ENCODE measurements at places on chromosomes 5 and 9.

GRCh38 chr5:55902696-55903095 is 51.5 kb downstream of the IL31RA start:
- DNase-seq = no peak

DNA sequence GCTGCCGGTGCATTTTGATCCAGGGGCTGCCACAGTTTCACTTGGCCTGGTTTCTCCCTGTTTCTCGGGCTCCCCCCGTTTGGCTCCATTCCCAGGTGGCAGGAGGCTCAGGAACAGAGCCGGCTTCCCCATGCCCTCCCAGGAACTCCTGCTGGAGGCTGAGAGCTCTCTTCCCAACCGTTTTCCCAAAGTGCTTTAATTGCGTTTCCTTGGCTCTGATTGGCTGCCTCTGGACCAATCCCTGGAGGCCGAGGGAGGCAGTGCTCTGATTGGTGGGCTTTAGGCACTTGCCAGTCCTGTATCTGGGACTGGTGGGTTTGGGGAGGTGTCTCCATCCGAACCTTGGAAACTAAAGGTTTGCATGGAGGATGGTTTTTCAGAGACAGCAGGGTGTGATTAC is 4.9 kb downstream of the TSPAN17 start:
- DNase-seq = no peak

DNA sequence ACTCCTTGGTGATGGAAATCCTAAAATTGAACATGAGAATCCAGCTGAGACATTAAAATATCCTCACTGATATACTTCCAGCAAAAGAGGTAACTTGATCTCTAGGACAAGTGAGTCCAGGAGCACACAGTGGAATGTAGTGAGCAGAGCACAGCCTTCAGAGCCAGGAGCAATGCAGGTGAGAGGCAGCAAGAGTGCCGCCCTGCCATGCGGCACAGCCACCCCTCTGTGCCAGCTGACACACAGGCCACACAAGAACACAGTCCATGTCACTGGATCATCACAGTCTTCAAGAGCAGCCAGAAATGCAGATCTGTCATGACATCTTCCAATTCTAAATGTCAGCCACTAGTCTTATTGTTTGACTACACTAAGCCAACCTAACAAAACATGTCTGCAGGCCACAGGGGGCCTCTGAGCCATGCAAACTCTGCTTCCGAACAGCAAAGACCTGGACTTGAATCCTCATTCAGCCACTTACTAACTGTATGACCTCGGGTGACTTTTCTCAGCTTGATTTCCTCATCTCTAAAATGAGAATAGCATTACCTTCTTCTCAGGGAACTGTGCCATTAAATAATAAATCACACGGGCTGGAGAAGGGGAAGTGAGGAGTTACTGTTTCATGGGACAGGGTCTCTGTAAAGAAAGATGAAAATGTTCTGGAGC is 47.0 kb downstream of the CCDC125 start:
- no peak for DNase-seq

DNA sequence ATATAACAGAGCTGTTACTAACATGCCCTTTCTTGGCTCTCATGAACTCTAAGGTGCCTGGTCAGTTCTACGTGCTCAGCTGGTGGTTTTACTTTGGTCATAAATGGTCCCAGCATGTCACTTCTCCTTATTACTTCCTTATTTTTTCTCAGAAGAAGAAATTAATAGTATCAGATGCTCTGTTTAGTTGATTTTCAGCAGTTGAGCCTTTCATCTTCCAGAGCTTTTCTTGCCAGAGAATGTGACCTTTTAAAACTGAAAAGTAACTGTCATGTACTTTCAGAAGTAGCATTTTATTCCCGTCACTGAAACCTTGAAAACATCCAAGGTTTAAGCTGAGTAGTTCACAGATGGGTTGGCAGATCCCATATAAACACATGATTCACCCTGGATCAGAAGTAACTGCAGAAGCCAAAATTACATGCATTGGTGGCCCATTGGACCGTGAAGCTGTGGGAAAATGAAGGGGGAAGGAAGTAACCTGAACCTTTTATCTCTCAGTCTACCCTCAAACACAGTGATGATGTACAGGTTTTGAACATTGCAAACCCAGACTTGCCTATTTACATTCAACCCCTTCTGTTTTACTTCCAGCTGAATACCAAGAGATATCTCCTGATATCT is 50.5 kb downstream of the HACD4 start:
- no peak for DNase-seq

DNA sequence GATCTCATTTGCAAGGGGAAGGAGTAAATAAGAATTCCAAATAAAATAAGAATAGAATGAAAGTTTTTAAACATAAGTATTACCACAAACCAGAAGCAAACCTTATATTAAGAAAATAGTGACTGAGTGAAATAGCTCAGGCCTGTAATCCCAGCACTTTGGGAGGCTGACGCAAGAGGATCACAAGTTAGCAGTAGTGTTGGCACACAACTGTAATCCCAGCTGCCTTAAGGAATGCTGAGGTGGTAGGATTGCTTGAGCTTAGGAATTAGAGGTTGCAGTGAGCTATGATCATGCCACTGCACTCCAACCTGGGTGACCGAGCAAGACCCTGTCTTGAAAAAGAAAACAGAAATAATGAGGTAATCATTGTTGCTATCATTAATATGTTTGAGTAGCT is 47.0 kb downstream of the APC start:
- DNase-seq = no peak

GRCh38 chr5:138952962-138953361 is 77.8 kb upstream of the LRRTM2 start:
- no peak for DNase-seq

DNA sequence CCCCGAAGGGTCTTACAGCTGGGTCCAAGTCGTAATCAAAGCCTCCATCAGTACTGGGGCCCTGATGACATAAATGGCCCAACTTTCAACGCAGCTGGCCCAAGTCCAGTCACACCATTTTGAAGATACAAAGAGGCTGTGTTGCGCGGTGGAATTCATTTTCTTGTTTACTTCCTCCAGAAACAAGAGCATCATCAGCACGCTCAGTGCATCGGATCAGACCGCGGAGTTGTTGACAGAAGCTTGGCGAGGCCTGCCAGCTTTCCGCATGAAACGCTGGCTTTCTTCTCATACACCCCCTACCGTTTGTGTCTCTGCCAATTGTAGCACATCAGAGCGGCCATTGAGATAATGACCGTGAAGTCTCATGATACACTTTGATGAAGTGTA is 101.7 kb upstream of the SPATA31D4 start:
- DNase-seq = no peak

- DNase-seq = no peak
Measured at GRCh38 chr9:23850242-23850689, 24.2 kb upstream of the ELAVL2 start.

- DNase-seq = no peak
Measured at GRCh38 chr5:127875235-127876021, 172.2 kb downstream of the CCDC192 start.

GRCh38 chr5:80810425-80810824 is 149.7 kb upstream of the RASGRF2 start:
- no peak for DNase-seq

DNA sequence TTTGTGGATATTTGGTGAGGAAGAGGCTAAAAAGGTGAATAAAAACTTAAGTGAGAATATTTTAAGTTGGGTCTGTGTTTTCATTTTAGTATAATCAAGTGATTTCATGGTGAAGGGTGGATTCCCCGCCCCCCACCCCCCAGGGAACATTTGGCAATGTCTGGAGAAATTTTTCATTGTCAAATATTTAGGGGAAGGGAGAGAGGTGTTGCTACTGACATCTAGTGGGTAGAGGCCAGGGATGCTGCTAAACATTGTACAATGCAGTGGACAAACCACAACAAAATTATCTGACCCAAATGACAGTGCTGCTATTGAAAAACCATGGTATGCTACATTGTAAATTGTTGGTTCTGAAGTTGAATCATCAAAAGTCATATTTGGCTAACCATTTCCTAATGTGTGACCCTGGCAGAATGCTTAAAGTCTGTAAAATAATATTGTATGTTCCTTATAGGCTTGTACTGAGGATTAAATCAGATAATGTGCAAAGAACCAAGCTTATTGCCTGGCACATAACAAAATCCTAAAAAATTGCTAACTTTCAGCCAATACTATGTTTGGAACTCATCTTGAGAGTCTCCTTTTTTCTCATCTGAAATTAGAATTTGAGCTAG is 5.6 kb downstream of the C5orf24 start:
- no peak for DNase-seq

DNA sequence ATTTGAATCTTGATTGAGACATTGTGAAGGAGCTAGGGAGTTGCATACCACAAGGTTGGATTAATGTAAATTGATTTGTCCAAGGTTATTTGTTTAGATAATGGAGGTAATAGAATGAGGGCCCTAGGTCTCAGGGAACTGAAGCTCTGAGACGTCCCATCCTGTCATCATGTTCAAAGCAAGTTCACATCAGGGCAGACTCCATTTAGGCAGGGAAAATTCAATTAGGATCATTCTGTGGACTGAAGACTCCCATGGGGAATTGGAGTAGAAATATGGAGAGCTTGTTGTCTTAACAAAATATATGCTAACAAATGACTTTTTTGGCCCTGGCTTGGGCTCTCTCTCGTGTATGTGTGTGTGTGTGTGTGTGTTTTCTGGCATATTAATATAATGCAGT is 722.0 kb upstream of the ADAMTS16 start:
- no peak for DNase-seq

DNA sequence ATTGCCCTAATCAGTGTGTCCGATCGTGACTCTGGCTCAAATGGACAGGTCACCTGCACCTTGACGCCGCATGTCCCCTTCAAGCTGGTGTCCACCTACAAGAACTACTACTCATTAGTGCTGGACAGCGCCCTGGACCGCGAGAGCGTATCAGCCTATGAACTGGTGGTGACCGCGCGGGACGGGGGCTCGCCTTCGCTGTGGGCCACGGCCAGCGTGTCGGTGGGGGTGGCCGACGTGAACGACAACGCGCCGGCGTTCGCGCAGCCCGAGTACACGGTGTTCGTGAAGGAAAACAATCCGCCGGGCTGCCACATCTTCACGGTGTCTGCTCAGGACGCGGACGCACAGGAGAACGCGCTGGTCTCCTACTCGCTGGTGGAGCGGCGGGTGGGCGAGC is 1.4 kb downstream of the PCDHA13 start:
- no peak for DNase-seq

- DNase-seq = no peak
Measured at GRCh38 chr9:127013597-127013996, 99.0 kb downstream of the RALGPS1 start.

DNA sequence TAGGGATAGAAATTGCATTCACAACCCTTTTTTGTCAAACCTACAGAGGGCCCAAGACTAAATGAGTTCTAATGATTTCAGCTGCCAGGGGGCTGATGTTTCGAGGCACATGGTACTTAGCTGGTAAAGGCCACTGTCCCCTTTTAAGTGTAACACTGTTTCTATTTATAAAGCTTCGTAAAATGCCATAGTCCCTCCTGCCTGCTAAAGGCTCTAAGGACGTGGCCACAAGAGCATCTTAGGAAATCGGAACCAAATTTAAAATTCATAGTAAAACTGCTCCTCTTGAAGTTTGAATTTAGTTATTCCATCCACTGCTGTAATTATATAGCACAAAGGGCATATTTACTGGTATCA is 170.3 kb upstream of the WWC1 start:
- DNase-seq = no peak

- DNase-seq = no peak
Measured at GRCh38 chr9:85081963-85082362, 412.4 kb downstream of the NTRK2 start.

GRCh38 chr9:32873131-32873530 is 89.8 kb downstream of the TMEM215 start:
- no peak for DNase-seq

GRCh38 chr9:19200229-19200628 is 30.3 kb upstream of the DENND4C start:
- DNase-seq = no peak

- DNase-seq = no peak
Measured at GRCh38 chr9:75930730-75931321, 40.4 kb downstream of the PCSK5 start.

- no peak for DNase-seq
Measured at GRCh38 chr9:136004219-136004618, 43.0 kb upstream of the UBAC1 start.

- DNase-seq = no peak
Measured at GRCh38 chr9:126623667-126624478, 10.1 kb downstream of the LMX1B start.

GRCh38 chr5:83179966-83180365 is 102.6 kb downstream of the XRCC4 start:
- no peak for DNase-seq

- peak; percentile 96 for DNase-seq
Measured at GRCh38 chr9:125189361-125190289, at the start of gene PPP6C. Gene PPP6C, minus strand, starts transcription at chr9:125189803. Its CDS starts 85 bp downstream, at chr9:125189718.

GRCh38 chr9:68508547-68508946 is 32.1 kb downstream of the TMEM252 start:
- no peak for DNase-seq

- no peak for DNase-seq
Measured at GRCh38 chr5:78557601-78558000, 91.0 kb downstream of the LHFPL2 start.

DNA sequence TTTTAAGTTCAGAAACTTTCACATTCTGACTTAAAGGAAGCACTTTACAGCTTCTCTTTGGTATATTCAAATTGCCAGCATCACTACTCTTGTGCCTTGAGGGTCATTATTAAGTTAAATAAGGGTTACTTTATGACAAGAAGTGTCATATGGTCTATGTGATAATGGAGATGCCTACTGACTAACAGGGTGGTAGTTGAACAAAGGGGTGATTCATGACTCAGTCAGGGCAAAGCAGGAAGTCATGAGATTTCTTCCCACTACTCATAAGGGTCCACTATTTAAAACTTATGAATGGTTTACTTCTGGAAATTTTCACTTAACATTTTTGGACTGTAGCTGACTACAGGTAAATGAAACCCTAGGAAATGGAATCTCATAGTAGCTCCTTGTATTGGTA is 938.3 kb upstream of the PTPRD start:
- no peak for DNase-seq

- DNase-seq = no peak
Measured at GRCh38 chr5:67149057-67149950, 47.3 kb downstream of the CD180 start.

- no peak for DNase-seq
Measured at GRCh38 chr9:96612105-96612965, 7.3 kb downstream of the CDC14B start.
